ENCODE measurements at places on chromosomes 7 and 10.

DNA sequence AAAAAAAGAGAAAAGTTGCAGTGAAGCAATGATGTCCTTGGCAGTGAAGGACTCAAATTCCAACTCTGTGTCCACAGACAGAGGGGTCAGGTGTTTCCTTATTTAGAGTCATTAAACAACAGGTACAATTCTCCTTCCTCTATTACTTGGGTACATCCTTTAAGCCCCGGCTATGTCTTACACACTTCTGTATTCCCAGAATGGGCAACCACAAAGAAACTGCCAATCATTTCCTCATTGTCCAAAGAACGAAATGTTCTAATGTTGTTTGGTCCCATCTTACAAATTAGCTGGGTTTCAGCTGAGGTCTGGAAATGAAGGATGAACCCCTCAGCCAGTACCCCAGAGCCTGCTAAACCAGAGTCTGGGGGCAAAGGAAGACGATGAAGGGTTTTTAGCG, 59.5 kb downstream of the GRB10 start:
- DNase-seq, result peak; percentile 45

GRCh38 chr10:113023017-113023416, 73.0 kb downstream of the TCF7L2 start:
- no peak for DNase-seq

DNA sequence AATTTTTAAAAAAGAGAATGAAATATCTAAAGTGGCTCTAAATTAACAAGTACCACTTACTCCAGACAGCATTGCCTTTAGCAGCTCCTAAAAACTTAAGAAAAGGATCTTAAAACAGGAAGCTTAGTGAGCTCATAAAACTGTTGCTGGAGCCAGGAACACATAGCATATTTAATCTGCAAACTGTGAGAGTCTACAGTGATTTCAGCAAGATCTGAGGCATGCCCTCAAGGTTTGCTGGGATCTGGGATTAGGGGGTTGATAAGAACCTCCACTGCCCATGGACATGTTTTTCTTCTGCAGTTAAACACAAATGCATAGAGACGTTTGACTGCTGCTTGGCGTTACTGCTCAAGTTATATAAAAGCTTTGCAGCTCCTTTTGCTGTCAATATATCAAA, 3.8 kb downstream of the GLI3 start:
- no peak for DNase-seq

GRCh38 chr7:114657279-114657678, 242.7 kb downstream of the FOXP2 start:
- no peak for DNase-seq

- no peak for DNase-seq
These were observed 7.9 kb downstream of the ENO4 start for GRCh38 chr10:116857156-116857555.

- DNase-seq, result peak; percentile 54
These were observed 15.1 kb downstream of the LSMEM1 start for GRCh38 chr7:112495810-112496462.

DNA sequence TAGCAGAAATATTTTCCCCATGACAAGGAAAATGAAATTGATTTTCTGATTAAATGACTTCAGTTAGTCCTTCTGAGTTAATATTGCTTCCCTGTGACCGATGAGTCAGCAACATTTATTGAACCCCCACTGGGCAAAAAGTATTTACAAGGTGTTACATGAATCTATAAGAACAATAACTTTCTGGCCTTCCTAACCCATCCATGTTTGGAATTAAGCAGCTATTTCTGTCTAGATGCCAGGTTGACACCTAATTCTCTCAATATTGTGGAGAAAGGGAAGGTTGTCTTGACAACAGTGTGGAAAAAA, 112.9 kb upstream of the JAZF1 start:
- no peak for DNase-seq

DNA sequence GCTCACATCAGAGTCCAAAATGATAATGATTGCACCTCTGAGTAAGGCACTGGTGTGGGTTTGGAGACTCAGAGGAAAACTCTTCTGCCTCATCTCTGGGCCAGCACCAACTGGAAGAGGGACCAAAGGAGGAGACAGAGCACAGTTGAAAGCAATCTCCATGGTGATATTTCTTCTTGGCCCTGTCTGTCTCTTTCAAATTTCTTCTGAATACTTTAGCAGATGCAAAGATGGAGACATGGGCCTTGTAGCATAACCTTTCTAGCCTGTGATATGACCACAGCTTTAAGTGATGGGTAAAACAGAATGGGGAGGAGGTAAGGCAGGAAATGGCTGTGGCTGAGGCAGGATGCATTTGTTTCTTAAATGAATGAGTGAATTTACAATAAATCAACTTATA, 12.2 kb upstream of the GIMAP7 start:
- DNase-seq, result peak; percentile 28

- no peak for DNase-seq
These were observed 134.5 kb downstream of the C10orf105 start for GRCh38 chr10:71584902-71585563.

- no peak for DNase-seq
These were observed 111.5 kb downstream of the HDAC9 start for GRCh38 chr7:18607025-18607424.

- DNase-seq, result peak; percentile 58
These were observed 56.0 kb downstream of the LGI1 start for GRCh38 chr10:93813507-93814465.

GRCh38 chr7:142594078-142594477, 155.2 kb upstream of the PRSS1 start:
- DNase-seq, result no peak

DNA sequence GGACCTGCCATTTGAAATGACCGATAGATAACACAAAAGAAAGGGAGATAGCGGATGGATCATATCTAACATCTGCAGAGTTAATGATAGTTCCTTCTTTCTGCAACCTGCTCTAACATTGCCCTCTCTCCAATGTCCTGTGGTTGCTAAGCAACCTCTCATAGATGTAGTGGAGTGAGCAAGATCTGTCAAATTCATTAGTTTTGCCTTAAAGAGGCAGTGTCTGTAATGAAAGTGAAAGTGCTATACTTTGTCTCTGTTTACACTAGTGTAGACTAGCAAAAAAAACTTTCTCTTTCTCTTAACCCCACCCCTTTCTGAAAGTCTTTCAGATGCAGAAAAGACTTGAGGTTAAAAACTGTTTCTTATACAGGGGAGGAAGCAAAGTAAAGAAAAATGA, 1196.9 kb downstream of the SORCS3 start:
- DNase-seq, result peak; percentile 18
